Spleen (tissue), 13 donors: ENCODE measurements at places on chromosomes 1 and 21. TPM values are rescaled to one million over a fixed set of nuclear protein-coding genes. Genes with fewer than 3 reads are reported as not detected.

GRCh38 chr1:220339581-220339980, 67.3 kb upstream of the RAB3GAP2 start:
- no peaks in the 10 kb centered on the region for H3K4me1 ChIP-seq
- DNase-seq, result no peak
- H3K27ac ChIP-seq, result no peak overlapping the region

DNA sequence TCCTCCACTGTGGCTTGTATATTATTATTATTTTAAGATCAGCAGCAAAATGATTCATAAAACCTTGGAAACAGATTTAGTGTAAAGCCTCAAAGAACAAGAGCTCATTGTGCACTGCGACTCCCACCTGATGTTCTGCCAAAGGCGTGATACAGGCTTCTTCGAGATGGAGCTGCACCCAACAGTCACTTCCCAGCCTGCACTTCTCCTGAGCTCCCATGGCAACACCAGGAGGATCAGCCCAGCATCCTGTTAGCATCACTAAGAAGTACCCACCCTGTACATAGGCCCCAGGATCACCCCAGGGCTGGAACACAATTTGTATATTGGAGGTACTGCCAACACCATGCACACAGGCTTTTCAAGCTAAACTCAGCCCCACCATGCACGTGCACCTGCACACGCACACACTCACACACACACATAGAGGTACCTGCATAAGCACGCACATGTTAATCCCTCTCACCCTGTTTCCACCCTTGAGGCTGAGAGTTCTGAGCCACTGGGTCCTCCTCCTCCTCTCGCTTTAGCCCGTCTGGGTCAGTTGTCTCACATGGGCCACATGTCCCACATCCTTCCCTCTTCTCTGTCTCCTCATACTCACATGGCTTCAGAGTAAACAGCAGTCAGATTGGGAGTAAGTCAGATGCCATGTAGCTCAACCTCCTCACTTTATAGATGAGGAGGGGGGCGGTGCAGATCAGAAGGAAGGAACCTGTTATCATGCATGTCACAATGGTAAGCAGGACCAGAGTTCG, 281.9 kb upstream of the POU3F1 start:
- H3K4me3 ChIP-seq, result no peak overlapping the region
- no peaks in the 10 kb centered on the region for H3K27me3 ChIP-seq
- no peak overlapping the region for H3K27ac ChIP-seq
- no peak for DNase-seq

GRCh38 chr1:70509996-70510876, 99.2 kb downstream of the CTH start:
- H3K4me1 ChIP-seq, result no peaks in the 10 kb centered on the region
- H3K27me3 ChIP-seq, result no peaks in the 10 kb centered on the region
- no peak overlapping the region for H3K27ac ChIP-seq
- no peak for DNase-seq
- H3K36me3 ChIP-seq, result no peaks in the 10 kb centered on the region

DNA sequence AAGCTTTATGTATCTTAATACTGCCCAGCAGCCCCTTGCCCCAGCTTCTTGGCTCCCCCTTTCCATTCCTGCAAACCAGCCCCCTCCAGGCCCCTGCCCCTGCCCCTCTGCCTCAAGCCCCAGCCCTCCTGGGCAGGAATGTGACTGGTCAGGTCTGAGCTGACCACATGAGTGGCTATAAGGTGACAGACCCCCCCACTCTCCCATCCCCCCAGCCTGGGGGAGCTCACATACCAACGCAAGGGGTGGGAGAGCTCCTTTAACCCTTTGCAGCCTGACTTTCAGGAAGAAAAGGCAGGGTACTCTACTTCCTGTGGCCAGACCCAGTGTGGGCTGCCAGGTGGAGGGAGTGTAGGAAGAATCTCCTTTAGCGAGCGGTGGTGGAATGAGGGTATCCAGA, 33.2 kb downstream of the AHDC1 start:
- H3K27ac ChIP-seq, result peak overlapping the region; percentile 96
- no peak for DNase-seq
- H3K27me3 ChIP-seq, result peaks cover 9% of the 10 kb centered on the region
- H3K36me3 ChIP-seq, result no peaks in the 10 kb centered on the region
- no peak overlapping the region for H3K4me3 ChIP-seq

GRCh38 chr1:40438391-40439015, 11.8 kb upstream of the ZFP69B start:
- no peak overlapping the region for H3K4me3 ChIP-seq
- peaks cover 7% of the 10 kb centered on the region for H3K4me1 ChIP-seq
- H3K27me3 ChIP-seq, result no peaks in the 10 kb centered on the region
- H3K36me3 ChIP-seq, result no peaks in the 10 kb centered on the region
- DNase-seq, result no peak

- no peak overlapping the region for H3K27ac ChIP-seq
- DNase-seq, result peak; percentile 20
- H3K4me1 ChIP-seq, result no peaks in the 10 kb centered on the region
- no peaks in the 10 kb centered on the region for H3K27me3 ChIP-seq
- no peak overlapping the region for H3K4me3 ChIP-seq
Measured at GRCh38 chr1:7403265-7404045, 367.6 kb upstream of the VAMP3 start.

DNA sequence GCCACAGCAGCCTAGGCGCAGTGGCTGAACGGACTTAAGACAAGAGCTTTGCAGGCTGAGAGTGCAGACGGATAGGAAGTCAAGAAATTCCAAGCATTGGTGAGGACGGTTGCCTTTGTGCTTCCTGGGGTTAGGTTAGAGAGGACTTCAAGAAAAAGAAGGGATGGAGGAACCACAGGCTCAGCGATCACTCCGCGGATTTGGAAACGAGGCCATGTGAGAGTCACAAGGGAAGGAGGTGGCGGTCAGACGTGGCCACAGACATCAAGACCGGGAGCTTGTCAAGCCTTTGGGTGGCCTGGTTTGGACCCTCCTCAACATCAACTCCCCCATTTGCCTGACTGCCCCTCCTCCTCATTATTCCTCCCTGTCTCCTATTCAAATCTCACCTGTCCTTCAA, 62.3 kb downstream of the NID1 start:
- no peak overlapping the region for H3K4me3 ChIP-seq
- H3K36me3 ChIP-seq, result no peaks in the 10 kb centered on the region
- no peak overlapping the region for H3K27ac ChIP-seq
- DNase-seq, result no peak
- H3K4me1 ChIP-seq, result peaks cover 20% of the 10 kb centered on the region
- no peaks in the 10 kb centered on the region for H3K27me3 ChIP-seq

Gene KRTAP7-1
- not detected for polyA plus RNA-seq

Gene EXTL1
- polyA plus RNA-seq, result 3.6 TPM

Gene BRWD1
- polyA plus RNA-seq, result 10.7 TPM

Gene CYP2J2
- 0.27 TPM for polyA plus RNA-seq

Gene ERVH48-1
- polyA plus RNA-seq, result not detected
